Mesenteric fat pad (tissue), 1 donor: ENCODE measurements at places on chromosomes 4 and X.

GRCh38 chr4:183842129-183842528, 63.0 kb upstream of the STOX2 start:
- DNase-seq: no peak

DNA sequence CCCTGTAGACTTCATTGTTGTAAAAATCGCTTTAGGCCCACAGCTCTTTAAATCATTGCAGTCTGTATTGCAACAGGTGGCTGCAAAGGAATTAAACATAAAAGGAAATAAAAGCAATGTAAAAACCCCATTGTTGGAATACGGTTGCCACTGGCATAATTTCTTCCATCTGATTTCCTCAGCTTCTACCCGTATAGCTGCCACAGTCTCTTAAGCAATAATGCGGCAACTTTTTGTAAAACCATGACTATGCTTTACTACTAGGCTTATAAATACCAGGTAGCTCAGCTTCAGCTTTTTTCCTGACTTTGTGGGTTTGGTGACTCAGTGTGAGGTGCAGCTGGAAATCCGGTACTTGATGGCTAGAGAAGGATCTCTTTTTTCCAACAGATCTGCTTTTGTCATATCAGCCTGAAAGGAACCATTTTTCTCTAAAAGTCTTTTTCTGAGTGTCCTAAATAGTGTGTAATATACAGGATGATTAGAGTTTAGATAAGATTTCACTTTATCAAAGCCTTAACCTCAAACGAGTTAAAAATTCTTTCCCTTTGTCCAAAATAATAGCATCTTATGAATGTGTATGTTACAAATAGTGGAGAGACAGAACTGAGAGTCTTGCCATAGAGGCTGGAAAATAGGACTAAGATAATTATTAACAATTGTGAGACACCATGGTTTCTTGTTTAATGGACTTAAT, 268.0 kb downstream of the ADGRL3 start:
- DNase-seq: no peak

DNA sequence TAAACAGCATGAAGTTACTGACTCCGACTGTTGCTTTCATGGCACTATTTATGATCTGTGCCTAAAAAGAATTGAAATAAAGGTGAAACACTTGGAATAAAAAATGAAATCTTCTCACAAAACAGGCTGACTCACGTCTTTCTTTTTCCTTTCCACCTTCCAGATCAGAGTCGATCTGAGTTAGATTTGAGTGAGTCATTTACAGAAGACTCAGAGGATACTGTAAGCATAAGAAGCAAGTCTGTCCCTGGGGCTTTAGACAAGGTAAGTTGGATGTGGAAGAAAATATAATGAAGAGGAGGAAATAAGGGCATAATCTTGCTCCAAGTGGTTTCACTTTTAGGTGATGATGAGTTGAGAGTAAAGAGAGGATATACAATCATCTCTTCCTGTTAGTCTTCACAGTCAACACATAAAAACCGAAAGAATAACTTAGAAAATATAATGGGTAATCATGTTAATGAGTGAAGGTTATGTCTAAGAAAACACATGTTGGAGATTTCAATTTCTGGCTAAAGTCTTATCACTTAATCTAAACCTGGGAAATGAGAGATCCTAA, 89.7 kb downstream of the SYTL5 start:
- no peak for DNase-seq

DNA sequence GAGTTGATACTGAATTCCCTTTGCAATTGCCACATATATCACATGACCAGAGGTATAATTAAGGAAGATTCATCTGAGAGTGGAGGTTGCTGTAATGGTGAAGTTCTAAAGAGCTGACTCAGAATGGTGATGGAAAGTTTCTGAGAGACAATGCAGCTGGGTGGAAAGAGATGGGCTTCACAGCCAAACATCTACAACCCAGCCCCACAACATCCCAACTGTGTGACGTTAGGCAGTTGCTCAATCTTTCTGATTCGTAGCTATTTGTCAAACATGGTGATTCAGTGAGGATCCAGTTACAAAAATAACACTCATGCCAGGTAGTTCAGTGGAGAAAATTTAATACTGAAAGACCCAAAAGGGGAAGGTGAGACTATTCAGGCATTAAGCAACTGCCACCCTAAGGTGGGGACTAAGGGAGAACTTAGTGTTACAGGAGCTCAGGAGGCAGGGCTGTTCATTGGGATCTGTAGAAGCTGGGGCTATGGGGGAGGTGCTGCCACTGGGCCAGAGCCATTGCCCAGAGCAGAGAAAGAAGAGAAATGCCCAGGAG, 6.9 kb upstream of the AFF1 start:
- DNase-seq: no peak

DNA sequence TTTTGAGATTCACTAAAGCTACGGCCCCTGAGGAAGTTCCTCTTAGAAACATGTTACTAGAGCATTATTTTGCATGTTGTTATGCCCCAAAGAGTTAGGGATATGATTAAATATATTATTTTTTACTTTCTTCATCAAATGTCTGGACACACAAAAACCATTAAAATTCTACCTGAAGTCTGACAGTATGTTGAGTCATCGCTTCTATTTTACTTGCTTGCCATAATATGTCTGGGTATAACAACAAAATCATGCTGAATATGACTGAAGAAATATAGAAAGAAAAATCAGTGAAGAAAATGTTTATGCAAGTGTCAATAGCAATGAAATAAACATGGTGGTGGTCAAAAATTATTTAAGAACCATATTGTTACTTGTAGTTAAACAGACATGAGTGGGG, 1818.5 kb upstream of the ADGRL3 start:
- no peak for DNase-seq

DNA sequence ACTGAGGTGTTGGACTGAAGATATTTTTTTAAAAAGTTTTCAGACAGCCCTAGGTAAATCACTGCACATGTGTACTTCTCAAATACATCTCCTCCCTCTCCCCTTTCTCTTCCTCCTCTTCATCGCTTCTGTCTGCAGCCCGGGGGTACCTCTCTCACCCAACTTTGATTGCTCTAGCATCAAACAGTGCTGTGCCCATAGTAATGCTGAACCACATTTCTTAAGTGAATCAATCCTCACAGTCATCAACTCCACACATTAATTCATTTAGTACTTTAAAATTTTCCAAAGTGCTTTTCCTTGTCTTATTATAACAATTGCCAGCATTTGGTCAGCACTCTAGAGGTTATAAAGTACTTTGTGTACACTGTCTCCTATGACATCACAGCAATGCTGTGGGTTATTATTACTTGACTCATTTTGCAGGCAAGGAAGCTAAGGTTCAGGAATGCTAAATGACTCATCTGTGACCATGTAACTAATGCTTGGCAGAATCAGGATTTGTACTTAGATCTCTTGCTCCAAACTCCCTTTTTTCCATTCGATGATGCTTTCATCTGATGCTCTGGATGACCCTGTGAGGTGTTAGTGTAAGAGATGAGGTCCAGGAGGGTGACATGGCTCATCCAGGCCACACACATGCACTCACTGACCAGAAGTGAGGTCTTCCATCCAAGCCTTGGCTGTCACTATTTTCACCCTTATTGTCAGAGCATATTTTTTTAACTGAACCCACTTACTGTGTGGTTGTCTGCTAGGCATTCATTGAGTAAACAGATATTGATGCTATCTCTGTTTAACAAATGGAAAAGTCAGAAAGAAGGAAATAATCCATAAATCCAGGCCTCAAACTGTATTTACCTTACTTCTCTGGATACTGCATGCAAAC, 58.8 kb downstream of the RHOH start:
- no peak for DNase-seq
